ENCODE measurements at places on chromosomes 3 and 15.

DNA sequence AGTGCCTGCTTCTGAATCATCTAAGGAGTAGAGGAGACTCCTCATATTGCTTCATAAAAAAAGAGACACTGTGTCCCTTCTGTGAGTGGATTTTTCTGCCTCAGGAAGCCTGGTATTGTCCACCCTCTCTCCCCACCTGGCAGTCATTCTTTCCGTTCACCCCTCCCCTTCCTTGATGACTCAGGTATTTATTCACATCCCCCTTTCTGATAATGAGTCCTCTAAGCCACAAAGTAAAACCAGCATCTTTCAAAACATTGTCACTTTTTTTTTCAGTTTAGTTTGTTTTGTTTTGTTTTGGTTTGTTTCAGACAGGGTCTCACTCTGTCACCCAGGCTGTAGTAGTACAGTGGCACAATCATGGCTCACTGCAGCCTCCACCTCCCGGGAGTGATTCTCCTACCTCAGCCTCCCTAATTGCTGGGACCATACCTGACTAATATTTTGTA is 65.2 kb upstream of the UBE2E1 start:
- no peaks in the 10 kb centered on the region for H3K36me3 ChIP-seq
- no peak overlapping the region for H3K4me3 ChIP-seq
- DNase-seq, result peak; percentile 64

DNA sequence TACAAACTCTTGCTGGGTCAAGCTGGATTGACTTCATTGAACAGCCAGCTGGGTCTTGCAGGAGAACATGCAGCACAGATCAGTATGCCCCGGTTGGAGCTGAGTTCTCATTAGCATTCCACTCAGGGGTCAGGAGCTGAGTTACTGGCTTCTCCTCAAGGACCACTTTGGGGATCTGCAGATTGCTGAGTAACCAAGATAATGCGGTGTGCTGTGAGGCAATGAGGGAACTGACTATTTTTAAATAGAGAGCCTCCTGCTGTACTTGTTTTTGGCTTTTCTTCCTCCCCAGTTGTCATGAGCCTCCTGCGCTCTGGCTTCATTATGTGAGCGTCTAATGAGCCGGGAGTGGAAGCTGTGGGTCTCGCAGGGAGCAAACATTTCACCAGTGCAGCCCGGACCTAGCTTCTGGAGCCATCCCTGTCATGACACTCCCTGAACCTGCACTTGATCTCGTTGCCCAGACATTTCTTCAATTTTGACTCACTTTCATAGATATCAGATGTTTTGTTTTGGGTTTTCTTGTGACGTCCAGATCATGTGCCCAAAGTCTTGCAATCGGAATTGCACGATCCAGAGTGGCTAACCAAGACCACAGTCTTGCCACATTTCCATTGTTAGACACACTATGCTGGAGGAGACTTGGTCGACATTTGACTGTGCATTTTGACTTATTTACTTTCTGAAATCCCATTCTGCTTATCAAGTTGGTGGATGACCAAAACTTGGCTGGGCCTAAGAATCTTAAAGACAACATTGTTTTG is 327.2 kb downstream of the LRTM1 start:
- no peaks in the 10 kb centered on the region for H3K36me3 ChIP-seq
- no peaks in the 10 kb centered on the region for H3K4me1 ChIP-seq
- DNase-seq, result no peak
- H3K4me3 ChIP-seq, result no peak overlapping the region

- DNase-seq, result no peak
- H3K36me3 ChIP-seq, result no peaks in the 10 kb centered on the region
- H3K4me3 ChIP-seq, result no peak overlapping the region
- peaks cover 54% of the 10 kb centered on the region for H3K27me3 ChIP-seq
- H3K4me1 ChIP-seq, result no peaks in the 10 kb centered on the region
Measured at GRCh38 chr3:186520957-186521842, 23.0 kb downstream of the CRYGS start.

GRCh38 chr15:89203705-89204273 is 17.6 kb downstream of the RLBP1 start:
- H3K27ac ChIP-seq, result no peak overlapping the region
- no peaks in the 10 kb centered on the region for H3K27me3 ChIP-seq
- no peaks in the 10 kb centered on the region for H3K36me3 ChIP-seq

- no peaks in the 10 kb centered on the region for H3K27me3 ChIP-seq
- no peak overlapping the region for H3K27ac ChIP-seq
- no peak overlapping the region for H3K4me3 ChIP-seq
- DNase-seq, result no peak
- no peaks in the 10 kb centered on the region for H3K4me1 ChIP-seq
Measured at GRCh38 chr3:47704237-47704612, 77.5 kb downstream of the SMARCC1 start.

GRCh38 chr3:142613491-142613890 is 17.3 kb downstream of the PLS1 start:
- no peak overlapping the region for H3K4me3 ChIP-seq
- no peaks in the 10 kb centered on the region for H3K4me1 ChIP-seq
- no peaks in the 10 kb centered on the region for H3K27me3 ChIP-seq
- H3K36me3 ChIP-seq, result no peaks in the 10 kb centered on the region
- DNase-seq, result no peak
- H3K27ac ChIP-seq, result no peak overlapping the region

DNA sequence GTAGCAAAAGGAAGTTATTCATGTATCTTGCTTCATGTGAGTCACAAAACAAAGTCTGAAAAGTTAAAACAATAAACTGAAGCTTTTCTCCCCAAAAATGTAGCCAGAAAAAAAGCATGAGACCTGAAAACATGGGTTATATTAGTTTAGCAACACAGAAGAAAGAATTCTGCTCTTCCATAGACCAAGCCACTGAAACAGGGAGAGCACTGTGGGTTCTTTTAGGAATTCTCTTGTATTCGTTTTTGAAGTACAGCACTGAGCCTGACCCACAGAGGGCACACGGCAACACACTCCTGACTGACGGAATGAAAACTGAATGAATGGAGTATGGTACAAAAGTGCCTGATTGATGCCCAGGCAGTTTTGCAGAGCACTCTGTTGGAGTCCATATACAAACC is 66.6 kb downstream of the TM4SF4 start:
- peak overlapping the region; percentile 54 for H3K4me3 ChIP-seq
- H3K27me3 ChIP-seq, result no peaks in the 10 kb centered on the region
- H3K4me1 ChIP-seq, result peaks cover 69% of the 10 kb centered on the region

DNA sequence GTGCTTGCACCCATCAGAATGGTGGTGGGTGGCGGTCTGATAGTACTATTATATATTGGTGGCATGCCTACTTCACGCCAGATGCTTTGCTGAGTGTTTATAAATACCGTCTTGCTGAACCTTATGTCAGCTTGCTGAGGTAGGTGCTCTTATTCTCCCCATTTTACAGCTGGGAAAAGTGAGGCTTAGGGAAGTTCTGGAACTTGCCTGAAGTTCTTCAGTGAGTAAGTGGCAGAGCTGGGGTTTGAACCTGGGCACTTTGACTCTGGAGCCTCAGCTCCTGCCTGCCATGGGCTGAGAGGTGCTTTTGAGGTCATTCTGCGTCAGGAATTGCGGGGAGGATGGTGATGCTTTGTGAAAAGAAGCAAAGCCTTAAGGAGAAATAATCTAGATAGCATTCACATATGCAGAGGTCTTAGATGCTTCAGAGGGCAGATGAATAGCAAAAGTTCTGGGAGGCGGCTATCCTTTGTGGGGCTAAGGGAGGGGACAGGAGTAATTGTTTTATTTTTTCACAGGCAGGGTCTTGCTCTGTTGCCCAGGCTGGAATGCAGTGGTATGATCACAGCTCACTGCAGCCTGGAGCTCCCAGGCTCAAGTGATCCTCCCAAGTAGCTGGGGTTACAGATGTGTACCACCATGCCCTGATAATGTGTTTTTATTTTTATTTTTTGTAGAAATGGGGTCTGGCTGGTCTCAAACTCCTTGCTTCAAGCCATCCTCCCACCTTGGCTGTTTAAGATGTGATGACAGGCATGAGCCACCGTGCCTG is 18.5 kb downstream of the ITPR1 start:
- no peak for DNase-seq
- no peaks in the 10 kb centered on the region for H3K4me1 ChIP-seq
- H3K27me3 ChIP-seq, result no peaks in the 10 kb centered on the region

DNA sequence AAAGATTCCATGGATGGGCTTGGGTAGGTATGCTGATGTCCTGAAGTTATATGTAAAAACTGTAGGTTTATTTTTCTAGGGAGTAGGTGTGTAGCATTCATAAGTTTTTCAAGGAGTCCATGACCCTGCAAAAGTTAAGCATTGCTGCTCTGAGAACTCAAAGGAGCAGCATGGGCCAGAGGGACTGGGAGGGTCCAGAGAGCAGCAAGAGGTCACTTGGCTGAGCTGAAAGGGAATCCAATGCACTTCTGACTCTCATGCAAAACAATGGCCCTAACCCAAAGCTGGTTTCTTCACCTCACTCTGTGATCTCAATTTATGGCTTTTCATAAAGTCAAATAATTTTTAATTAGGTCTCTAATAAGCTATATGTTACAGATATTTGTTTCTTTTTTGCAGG is 198.3 kb upstream of the GOLGA6L4 start:
- H3K36me3 ChIP-seq, result no peaks in the 10 kb centered on the region
- 0 out of 2 replicates have a peak, but pooled peaks cover 5% of the 10 kb centered on the region for H3K27me3 ChIP-seq
- no peak overlapping the region for H3K4me3 ChIP-seq
- no peak for DNase-seq

DNA sequence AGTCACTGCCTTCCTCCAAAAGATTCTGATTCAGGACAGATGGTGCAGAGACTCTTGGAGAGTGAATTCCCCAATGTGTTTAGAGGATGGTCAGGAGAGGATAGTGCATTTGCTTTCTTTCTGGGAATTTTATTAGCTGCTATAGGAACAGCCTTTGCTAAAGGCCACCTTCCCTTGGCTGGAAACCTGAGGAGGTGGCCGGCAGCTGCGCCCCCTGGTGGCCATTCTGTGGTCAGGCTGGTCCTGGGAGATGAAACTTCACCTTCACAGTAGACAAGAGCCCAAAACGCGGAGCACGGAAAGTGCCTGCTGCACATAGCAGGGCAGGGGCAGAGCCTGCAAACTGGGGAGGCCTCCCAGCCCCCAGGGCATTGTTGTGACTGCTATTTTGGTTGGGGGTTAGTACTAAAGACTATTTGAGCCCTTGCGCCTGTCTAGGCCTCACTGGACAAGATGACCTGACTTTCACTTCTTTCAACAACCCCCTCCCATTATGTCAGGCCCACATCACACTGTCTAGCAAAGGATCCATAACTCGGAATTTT is 34.3 kb downstream of the SEC22C start:
- H3K36me3 ChIP-seq, result peaks cover 5% of the 10 kb centered on the region
- H3K4me1 ChIP-seq, result no peaks in the 10 kb centered on the region

- peaks cover 11% of the 10 kb centered on the region for H3K27me3 ChIP-seq
- DNase-seq, result no peak
- peaks cover 3% of the 10 kb centered on the region for H3K4me1 ChIP-seq
- H3K36me3 ChIP-seq, result no peaks in the 10 kb centered on the region
- H3K27ac ChIP-seq, result no peak overlapping the region
- H3K4me3 ChIP-seq, result no peak overlapping the region
Measured at GRCh38 chr15:40259021-40259420, 20.2 kb downstream of the PAK6 start.

GRCh38 chr3:169460035-169460434 is 203.5 kb downstream of the MECOM start:
- no peak overlapping the region for H3K27ac ChIP-seq
- peaks cover 4% of the 10 kb centered on the region for H3K4me1 ChIP-seq
- no peaks in the 10 kb centered on the region for H3K36me3 ChIP-seq
- DNase-seq, result no peak

- H3K36me3 ChIP-seq, result peaks cover 48% of the 10 kb centered on the region
- H3K27ac ChIP-seq, result no peak overlapping the region
- H3K4me3 ChIP-seq, result no peak overlapping the region
- H3K4me1 ChIP-seq, result peaks cover 7% of the 10 kb centered on the region
Measured at GRCh38 chr3:169996063-169996462, 29.5 kb downstream of the SEC62 start.

DNA sequence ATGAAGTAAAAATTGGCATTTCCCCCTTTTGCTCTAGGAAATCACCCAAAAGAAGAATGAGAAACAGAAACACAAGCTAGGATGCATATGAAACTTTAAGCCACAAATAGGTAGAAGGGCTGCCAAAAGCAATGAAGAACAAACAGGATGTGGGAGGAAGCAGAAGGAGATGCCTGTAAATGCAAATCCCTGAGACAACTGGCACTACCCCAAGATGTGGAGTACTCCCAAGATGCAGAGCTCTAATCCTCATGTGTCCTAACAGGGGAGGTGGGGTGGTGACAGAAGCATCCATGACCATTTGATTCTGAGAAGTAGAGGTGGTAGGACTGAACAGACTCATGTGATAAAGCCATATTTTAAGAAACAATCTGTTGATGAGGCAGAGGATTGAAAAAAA is 31.9 kb upstream of the ZNF280D start:
- no peaks in the 10 kb centered on the region for H3K36me3 ChIP-seq
- H3K27ac ChIP-seq, result no peak overlapping the region
- no peak overlapping the region for H3K4me3 ChIP-seq

DNA sequence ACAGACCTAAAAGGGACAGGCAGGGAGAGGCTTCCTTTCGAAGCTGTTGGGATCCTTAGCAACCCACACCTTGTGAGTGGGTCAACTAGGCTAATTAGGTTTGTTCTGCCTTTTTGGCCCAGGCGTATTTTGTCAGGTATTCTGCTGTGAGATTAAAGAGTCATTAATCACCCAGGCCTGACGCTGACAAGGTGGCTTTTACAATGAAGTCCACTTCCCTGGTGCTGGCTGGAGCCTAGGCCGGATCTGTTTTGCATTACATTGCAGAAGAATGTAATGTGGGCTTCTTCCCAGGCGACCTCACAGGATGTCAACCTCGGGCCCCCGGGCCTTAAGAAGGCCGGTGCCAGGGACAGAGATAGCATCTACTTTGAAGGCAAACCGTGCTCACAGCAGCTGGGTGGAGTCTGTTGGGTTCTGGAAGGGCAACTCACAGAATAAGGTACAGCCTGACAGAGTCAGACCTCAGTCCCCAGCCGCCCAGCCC is 76.9 kb downstream of the HES1 start:
- H3K4me3 ChIP-seq, result no peak overlapping the region
- no peaks in the 10 kb centered on the region for H3K36me3 ChIP-seq
- peaks cover 6% of the 10 kb centered on the region for H3K27me3 ChIP-seq
- no peak overlapping the region for H3K27ac ChIP-seq

- no peak overlapping the region for H3K4me3 ChIP-seq
- no peaks in the 10 kb centered on the region for H3K27me3 ChIP-seq
- peaks cover 18% of the 10 kb centered on the region for H3K4me1 ChIP-seq
- peaks cover 21% of the 10 kb centered on the region for H3K36me3 ChIP-seq
- H3K27ac ChIP-seq, result peak overlapping the region; percentile 57
Measured at GRCh38 chr3:112579232-112579631, 17.4 kb downstream of the SLC35A5 start.

DNA sequence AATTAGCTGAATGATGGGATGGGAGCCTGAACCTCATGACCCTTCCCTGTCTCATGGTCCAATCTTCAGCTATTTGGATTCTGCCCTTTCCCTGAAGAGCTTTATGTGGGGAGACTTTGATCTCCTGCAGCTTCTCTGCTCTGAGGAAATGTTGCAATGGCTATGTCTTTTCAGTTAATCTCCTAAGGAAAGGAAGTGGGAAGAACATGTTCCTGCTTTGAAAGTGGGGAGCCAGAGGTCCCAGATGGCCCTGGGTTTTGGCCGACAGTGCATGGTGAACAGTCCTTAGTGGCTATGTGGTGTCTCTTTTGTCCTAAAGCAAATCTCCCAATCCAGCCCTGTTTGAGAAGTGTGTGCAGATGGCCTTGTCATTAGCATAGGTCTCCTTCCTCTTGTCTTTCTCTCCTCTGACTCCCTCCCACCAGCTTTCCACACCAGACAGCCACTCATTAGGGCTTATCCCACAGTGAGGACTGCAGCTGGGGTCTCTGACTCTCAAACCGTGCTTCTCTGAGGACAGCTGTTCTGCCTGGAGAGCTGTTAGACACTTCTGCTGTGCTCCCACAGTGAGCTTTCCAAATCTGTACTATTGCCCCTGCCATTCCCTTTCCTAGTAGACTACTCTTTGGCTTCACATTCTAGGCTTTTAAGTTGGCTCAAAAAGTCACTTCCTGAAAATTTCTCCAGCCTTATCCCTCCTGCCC is 365.8 kb upstream of the UMPS start:
- peaks cover 4% of the 10 kb centered on the region for H3K4me1 ChIP-seq
- H3K36me3 ChIP-seq, result no peaks in the 10 kb centered on the region
- no peak overlapping the region for H3K4me3 ChIP-seq
- no peaks in the 10 kb centered on the region for H3K27me3 ChIP-seq
- no peak overlapping the region for H3K27ac ChIP-seq
- no peak for DNase-seq
